Osteoblast (primary cell): ENCODE measurements at places on chromosomes 4 and X. TPM values are rescaled to one million over a fixed set of nuclear protein-coding genes. Genes with fewer than 3 reads are reported as not detected.

DNA sequence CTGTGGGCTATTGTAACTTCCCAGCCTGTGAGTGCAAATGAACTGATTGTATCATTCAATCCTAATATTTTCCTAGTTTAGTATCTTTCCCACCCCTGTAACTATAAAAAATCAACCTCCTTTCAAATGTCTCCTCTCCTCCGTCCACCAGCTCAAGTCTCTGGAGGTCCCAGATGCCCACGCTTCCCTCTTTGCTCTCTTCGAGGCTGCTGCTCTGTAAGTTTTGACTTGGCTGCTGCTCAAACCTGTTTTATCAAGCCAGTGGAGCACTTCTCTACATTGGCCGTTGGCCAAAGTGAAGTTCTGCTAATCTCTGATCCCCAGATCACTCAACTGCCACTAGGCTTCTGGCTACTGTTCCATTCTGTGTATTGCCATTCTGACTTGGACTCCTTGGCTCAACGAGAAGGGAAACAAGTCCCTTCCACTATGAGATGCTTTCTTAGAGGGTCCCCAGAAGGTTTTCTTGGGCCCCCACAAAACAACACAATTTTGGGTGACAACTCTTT lies 60.7 kb upstream of the RAPGEF2 start:
- H3K4me3 ChIP-seq = no peak overlapping the region
- H3K36me3 ChIP-seq = no peaks in the 10 kb centered on the region
- DNase-seq = no peak
- no peaks in the 10 kb centered on the region for H3K4me1 ChIP-seq
- peaks cover 6% of the 10 kb centered on the region for H3K27me3 ChIP-seq

Gene S100G
- total RNA-seq = not detected in 2 replicates

- no peak overlapping the region for H3K4me3 ChIP-seq
- no peaks in the 10 kb centered on the region for H3K27me3 ChIP-seq
- H3K27ac ChIP-seq = no peak overlapping the region
- H3K36me3 ChIP-seq = no peaks in the 10 kb centered on the region
- no peaks in the 10 kb centered on the region for H3K4me1 ChIP-seq
- DNase-seq = no peak
These were observed 343.5 kb upstream of the SFRP2 start for GRCh38 chr4:154132406-154132805.

DNA sequence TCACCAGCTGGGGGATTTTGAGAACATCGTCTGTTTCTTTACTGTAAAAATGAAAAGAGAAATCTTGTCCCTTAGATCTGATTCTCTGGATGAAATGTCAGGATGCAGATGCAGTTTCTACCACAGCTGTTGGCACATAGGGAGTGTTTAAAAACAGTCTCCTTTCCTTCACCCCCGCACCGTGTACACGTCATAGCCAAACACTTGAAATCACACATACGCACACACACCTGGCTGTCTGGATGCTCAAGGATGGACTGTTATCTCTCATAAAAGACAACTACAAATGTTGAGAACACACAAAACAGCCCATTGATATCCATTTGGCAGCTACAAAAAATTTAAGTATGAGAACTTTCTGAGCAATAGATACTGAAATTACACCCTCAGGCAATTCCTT lies 275.8 kb upstream of the CLNK start:
- H3K27ac ChIP-seq = no peak overlapping the region
- DNase-seq = no peak
- no peaks in the 10 kb centered on the region for H3K36me3 ChIP-seq
- H3K4me1 ChIP-seq = no peaks in the 10 kb centered on the region
- no peak overlapping the region for H3K4me3 ChIP-seq

GRCh38 chrX:85928606-85929005 lies 118.8 kb downstream of the CHM start:
- DNase-seq = peak; percentile 36
- H3K27ac ChIP-seq = no peak overlapping the region
- no peaks in the 10 kb centered on the region for H3K36me3 ChIP-seq
- H3K27me3 ChIP-seq = no peaks in the 10 kb centered on the region

GRCh38 chr4:176066757-176067156 lies 1.1 kb downstream of the WDR17 start:
- peaks cover 8% of the 10 kb centered on the region for H3K4me1 ChIP-seq
- no peak overlapping the region for H3K4me3 ChIP-seq
- H3K27ac ChIP-seq = no peak overlapping the region
- no peaks in the 10 kb centered on the region for H3K27me3 ChIP-seq
- peak; percentile 59 for DNase-seq

DNA sequence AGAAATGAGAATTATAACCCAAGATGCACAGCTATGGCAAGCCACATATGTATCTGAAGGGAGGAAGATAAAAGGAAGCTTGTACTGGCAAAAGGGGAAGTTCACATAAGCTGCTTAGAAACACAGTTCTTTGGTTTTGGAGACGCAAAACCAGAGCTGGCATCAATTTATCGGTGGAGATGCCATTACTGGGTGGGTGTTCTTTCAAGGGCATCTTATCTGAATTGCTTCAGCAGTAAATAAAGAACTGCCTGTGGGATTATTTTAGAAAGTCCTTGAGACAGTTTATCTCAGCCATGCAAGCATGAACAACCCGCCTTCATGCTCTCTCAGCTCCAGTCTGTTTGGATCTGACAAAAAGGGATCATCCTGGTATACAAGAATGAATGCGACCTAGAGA lies 60.8 kb downstream of the DDX60 start:
- no peak overlapping the region for H3K27ac ChIP-seq
- H3K27me3 ChIP-seq = no peaks in the 10 kb centered on the region
- no peaks in the 10 kb centered on the region for H3K36me3 ChIP-seq
- H3K4me1 ChIP-seq = no peaks in the 10 kb centered on the region
- H3K4me3 ChIP-seq = no peak overlapping the region

DNA sequence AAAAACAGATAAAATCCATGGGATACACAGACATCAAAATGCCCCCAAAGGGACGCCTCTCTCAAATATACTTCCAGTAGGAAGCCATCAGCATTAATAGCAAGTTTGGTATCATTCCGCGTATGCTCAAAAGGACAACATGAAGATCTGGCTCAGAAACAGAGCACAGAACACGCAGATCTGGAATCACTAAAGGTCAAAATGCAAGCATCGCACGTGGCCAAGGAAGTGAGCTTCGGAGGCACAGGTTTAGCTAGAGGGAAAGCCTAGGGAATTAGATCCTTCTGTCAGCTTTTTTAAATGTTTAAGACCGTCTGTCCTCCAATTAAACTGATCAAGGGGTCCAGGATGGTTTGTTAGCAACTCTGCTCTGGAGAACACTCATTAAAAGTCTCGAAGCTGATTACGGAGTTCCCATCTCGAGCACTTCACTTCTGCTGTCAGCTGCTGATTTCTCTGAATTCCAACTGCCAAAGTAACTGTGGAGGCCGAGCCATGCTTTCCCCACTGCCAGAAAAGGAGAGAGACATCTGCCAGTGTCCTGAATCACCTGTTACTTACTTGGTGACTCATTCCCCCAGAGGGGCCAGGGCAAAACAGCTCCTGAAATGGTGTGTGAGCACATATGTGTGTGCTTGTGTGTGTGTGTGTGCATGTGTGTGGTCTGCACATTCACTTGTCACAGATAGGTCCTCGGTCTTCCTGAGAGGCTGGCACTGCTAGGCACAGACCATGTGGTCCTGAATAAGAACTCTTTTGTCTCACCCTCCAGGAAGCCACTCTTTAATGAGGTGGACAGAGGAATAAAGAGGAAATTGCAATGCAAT lies 177.7 kb upstream of the PPARGC1A start:
- no peak for DNase-seq
- no peak overlapping the region for H3K4me3 ChIP-seq
- H3K27me3 ChIP-seq = no peaks in the 10 kb centered on the region
- H3K36me3 ChIP-seq = no peaks in the 10 kb centered on the region
- peaks cover 6% of the 10 kb centered on the region for H3K4me1 ChIP-seq
- no peak overlapping the region for H3K27ac ChIP-seq

DNA sequence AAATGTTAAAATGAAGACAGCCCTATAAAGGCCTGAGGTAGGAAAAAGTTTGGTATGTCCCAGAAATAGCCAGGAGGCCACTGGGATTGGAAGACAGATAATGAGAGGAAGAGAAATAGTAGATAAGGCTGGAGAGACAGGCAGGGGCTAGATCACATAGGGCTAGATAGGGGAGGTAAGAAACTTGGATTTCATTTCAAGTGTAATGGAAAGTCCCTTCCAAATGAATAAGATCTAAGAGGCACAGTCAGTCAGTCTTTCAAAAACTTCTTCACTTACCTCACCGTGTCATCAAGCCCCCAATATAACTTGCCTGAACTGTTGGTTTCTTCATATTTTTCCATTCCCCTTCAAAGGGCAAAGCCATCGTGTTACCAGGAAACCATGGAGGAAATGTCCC lies 121.8 kb downstream of the SPCS3 start:
- no peak overlapping the region for H3K4me3 ChIP-seq
- H3K36me3 ChIP-seq = no peaks in the 10 kb centered on the region
- H3K27ac ChIP-seq = no peak overlapping the region
- peaks cover 33% of the 10 kb centered on the region for H3K4me1 ChIP-seq
- no peak for DNase-seq

- H3K4me3 ChIP-seq = no peak overlapping the region
- no peaks in the 10 kb centered on the region for H3K27me3 ChIP-seq
- DNase-seq = no peak
- H3K4me1 ChIP-seq = peaks cover 35% of the 10 kb centered on the region
- H3K27ac ChIP-seq = no peak overlapping the region
These were observed 11.0 kb upstream of the MAP7D3 start for GRCh38 chrX:136262243-136262642.

Gene DMRTC1
- total RNA-seq = not detected in 2 replicates

DNA sequence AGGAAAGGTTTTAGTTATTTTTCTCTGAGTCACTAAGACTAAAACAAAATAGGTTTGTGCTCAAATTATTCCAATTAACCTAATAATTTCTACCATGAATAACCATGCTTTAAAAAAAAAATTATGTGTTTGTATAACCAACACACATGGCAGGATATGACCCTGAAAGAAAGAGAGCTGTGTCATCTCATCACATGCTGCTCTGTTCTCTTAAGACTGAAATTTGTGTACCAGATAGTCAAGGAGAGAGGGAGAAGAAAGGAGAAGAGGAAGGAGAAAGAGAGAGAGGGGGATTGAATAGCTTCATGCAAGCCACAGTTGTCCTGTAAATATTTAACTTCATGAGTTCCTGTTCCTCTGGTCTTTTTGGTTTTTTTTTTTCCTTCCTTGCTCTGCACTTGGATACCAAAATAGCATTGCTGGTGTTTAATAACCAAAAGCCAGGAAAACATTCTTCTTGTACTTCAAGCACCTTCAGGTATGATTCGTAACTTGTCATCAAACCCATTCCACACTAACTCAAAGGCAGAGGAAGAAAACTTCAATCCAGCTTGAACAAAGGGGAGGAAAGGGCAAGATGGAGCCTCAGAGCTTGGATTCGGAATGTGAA lies 6.4 kb upstream of the PROM1 start:
- H3K4me3 ChIP-seq = no peak overlapping the region
- H3K36me3 ChIP-seq = no peaks in the 10 kb centered on the region
- no peaks in the 10 kb centered on the region for H3K4me1 ChIP-seq
- peaks cover 78% of the 10 kb centered on the region for H3K27me3 ChIP-seq

Gene NXF3
- total RNA-seq = under 0.01 and 0.36 TPM in 2 replicates

Gene CITED1
- not detected in 2 replicates for total RNA-seq

DNA sequence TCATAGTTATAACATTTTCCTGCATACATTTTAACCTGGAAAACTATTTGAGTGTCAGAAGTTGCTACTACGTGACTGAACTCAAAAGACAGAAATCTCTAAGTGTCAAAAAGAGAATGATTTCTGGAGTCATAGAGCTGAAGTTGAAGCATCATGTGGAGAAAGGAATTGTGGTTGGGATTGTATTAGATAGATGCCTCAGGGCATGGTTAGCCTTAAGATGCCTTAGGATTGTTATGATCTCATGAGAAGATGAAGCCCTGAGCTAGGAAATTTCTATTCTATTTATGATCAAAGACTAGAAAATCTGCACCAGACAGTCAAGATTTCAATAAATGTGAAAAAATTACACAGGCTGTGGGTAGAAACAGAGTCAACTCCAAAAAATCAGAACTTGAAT lies 20.2 kb downstream of the EPGN start:
- peaks cover 8% of the 10 kb centered on the region for H3K4me1 ChIP-seq
- peaks cover 6% of the 10 kb centered on the region for H3K27me3 ChIP-seq
- peak; percentile 50 for DNase-seq
- no peak overlapping the region for H3K4me3 ChIP-seq
- H3K36me3 ChIP-seq = no peaks in the 10 kb centered on the region

DNA sequence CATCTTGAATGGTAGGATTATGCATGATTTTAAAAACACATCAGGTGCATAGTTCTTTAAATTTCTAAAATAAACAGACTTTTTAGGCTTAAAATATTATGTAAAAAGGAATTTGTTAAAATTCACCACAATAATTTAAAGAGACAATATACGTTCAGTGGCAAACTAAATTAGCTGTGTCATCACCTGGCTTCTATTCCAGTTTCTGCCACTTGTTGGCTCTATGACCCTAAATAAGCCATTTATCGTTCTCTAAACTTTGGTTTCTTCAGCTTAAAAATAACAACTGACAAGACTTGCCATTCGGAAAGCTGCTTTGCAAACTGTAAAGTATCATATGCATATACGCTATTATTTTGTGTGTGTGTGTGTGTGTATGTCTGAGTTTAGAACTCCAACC lies 141.3 kb downstream of the MGST2 start:
- H3K27ac ChIP-seq = no peak overlapping the region
- H3K36me3 ChIP-seq = no peaks in the 10 kb centered on the region
- H3K27me3 ChIP-seq = peaks cover 26% of the 10 kb centered on the region
- H3K4me3 ChIP-seq = no peak overlapping the region

GRCh38 chr4:14168919-14169318 lies 541.4 kb upstream of the BOD1L1 start:
- no peaks in the 10 kb centered on the region for H3K27me3 ChIP-seq
- peak; percentile 74 for DNase-seq
- no peaks in the 10 kb centered on the region for H3K36me3 ChIP-seq
- H3K4me1 ChIP-seq = peaks cover 27% of the 10 kb centered on the region
- H3K27ac ChIP-seq = peak overlapping the region; percentile 83
- H3K4me3 ChIP-seq = no peak overlapping the region

DNA sequence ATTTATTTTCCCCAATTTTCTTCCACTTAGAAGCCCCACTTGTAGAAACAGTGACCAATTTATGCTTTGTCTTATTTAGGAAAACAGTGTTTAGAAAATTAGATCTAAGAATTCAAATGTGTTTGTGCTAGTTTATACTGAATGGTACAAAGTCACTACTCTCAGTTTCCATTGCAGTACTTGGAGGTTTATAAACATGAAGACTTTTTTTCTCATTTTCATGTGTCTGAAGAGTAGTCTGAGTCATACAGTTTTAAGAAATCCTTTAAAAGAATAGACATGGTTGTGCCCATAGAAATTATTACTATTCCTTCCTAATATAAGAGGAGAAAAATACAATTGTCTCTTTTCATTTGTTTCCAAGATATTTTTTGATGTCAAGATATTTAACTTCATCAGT lies 458.7 kb downstream of the NAF1 start:
- H3K4me1 ChIP-seq = no peaks in the 10 kb centered on the region
- H3K4me3 ChIP-seq = no peak overlapping the region
- H3K27ac ChIP-seq = no peak overlapping the region
- H3K27me3 ChIP-seq = no peaks in the 10 kb centered on the region
- no peaks in the 10 kb centered on the region for H3K36me3 ChIP-seq

- peaks cover 4% of the 10 kb centered on the region for H3K27me3 ChIP-seq
- no peaks in the 10 kb centered on the region for H3K4me1 ChIP-seq
- peaks cover 8% of the 10 kb centered on the region for H3K36me3 ChIP-seq
- H3K4me3 ChIP-seq = no peak overlapping the region
These were observed 16.0 kb downstream of the CCNQ start for GRCh38 chrX:153582896-153583295.

- peak; percentile 90 for DNase-seq
- peak overlapping the region; percentile 62 for H3K27ac ChIP-seq
- H3K27me3 ChIP-seq = no peaks in the 10 kb centered on the region
- H3K4me3 ChIP-seq = peak overlapping the region; percentile 6
- H3K36me3 ChIP-seq = no peaks in the 10 kb centered on the region
- peaks cover 33% of the 10 kb centered on the region for H3K4me1 ChIP-seq
These were observed 112.3 kb downstream of the KLHL8 start for GRCh38 chr4:87108142-87108546.

Gene TRAM1L1
- total RNA-seq = 4.3 and 8.5 TPM in 2 replicates
